Fibroblast of mammary gland (primary cell): ENCODE measurements at places on chromosomes 11 and 22.
A peak's percentile ranks its signal among the peaks of the same experiment; 100 is the strongest.

DNA sequence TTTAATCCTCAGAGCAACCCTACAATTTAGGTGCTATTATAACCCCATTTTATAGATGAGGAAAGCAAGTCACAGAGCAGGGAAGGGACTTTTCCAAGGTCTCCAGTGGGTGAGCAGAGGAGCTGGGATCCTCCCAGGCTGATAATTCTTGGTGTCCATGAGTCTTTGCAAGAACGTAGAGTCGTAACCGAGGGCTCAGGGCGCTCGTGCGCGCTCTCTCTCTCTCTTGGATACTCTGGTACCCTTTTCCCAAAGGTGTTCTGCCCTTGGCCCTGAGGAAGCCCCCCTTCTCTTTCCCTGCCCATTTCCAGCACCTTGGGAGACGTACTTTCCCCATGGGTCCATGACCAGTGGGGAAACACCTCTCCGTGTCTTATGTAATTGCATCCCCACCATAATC lies 5.2 kb upstream of the ZP1 start:
- DNase-seq: no peak

DNA sequence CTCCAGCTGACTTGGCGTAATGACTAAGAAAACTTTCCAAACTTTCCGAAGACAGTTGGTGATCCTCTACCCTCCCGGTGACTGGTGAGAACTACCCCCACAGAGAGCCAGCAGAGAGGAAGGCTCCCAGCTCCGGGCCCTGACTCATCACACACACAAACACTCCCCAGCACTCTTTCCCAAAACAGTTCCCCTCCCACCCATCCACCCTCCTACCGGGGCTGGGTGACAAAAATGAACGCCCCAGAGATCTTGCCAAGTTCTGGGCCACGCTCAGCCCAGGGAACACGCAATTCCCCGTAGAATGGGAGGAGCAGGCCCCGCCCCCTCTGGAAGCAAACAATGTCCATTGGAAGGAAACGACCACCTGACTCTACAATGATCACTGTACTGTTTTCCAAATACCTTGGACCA lies 21.3 kb upstream of the JAM3 start:
- DNase-seq: peak; percentile 93

DNA sequence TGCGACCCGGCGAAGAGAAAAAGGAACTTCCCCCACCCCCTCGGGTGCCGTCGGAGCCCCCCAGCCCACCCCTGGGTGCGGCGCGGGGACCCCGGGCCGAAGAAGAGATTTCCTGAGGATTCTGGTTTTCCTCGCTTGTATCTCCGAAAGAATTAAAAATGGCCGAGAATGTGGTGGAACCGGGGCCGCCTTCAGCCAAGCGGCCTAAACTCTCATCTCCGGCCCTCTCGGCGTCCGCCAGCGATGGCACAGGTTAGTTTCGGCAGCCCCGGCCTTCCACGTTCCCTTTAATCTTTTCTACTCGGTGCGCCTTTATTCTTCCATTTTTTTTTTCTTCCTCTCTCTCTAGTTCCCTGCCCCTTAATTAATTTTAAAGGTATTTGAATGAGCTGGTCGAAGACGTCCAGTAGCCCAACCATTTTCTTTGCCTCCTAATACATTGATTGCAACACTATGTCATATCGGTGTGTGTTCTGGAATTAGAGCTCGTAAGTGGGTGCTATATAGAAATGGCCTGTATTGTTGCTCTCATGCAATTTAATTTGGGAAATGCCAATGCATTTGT lies 537 bp downstream of the EP300 start:
- DNase-seq: peak; percentile 41

GRCh38 chr22:19630614-19631013 lies 83.7 kb upstream of the SEPTIN5 start:
- no peak for DNase-seq

DNA sequence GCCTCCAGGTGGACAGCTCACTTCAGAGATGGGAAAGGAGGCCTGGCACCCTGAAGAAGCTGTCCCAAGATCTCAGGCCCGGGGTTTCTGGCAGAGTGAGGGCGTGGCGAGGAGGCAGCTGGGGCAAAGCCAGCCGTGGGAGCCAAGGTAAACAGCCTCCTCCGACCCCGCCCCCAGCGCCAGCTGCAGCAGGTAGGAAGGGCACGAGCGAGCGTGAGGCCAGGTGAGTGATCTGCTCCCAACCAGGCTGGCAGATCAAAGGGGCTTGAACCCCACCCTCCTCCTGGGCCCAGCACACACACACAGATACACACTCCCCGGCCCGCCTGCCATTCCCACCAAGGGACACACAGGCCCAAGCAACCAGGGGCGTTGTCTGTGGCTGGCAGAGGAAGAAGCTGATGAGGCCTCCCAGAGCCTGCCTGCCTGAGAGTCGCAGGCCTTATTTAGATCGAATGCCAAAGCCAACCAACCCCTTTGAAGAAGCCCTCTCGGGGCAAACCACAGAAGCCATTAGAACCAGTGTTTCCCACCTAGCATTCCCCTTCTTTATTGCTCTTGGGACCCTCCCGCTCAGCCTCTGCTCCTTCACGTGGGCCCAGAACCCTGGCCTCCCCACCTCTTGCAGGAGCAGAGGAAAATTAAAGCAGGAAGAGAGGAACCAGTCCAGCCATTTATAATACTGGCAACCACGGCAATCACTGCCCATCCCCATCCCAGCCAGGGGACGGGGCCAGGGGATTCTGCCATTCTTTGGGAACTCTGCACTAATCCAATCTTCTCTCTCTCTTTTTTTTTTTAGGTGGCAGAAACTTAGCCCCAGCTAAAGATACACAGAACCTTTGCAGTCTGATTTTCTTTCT lies 5.0 kb downstream of the PDGFB start:
- DNase-seq: no peak

DNA sequence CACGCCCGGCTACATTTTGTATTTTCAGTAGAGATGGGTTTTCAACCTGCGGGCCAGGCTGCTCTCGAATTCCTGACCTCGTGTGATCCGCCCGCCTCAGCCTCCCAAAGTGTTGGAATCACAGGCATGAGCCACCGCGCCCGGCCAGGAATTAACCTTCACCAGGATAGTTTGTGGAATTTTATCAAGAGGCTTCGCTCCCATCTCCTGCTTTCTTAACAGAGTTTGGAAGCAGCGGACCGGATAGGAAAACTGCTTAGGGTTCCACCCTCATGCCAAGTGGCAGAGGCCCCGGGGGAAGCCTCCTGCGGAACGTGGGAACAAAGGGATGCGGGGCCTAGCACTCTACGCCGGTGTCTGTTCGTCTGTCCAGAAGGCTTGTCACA lies 229.9 kb downstream of the ST3GAL4 start:
- DNase-seq: no peak

DNA sequence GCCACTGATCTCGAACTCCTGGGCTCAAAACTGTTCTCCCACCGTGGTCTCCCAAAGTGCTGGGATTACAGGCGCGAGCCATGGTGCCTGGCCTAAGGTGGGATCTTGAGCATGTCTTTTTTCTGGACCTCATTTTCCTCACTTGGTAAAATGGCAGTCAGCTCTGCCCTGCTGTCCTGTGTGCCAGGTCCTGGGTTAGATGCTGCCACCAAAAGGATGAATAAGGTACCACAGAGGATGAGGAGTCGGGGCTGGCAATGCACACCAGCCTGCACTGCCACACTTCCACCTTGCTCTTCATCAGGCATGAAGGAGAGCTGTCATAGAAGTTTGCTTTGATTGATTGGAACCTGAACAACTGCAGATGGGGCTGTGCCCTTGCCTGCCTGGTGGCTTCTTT lies 32.3 kb downstream of the ACO2 start:
- DNase-seq: no peak

GRCh38 chr11:32382339-32383049 lies 52.8 kb downstream of the WT1 start:
- no peak for DNase-seq

GRCh38 chr11:43758927-43759326 lies 78.4 kb downstream of the HSD17B12 start:
- DNase-seq: no peak

DNA sequence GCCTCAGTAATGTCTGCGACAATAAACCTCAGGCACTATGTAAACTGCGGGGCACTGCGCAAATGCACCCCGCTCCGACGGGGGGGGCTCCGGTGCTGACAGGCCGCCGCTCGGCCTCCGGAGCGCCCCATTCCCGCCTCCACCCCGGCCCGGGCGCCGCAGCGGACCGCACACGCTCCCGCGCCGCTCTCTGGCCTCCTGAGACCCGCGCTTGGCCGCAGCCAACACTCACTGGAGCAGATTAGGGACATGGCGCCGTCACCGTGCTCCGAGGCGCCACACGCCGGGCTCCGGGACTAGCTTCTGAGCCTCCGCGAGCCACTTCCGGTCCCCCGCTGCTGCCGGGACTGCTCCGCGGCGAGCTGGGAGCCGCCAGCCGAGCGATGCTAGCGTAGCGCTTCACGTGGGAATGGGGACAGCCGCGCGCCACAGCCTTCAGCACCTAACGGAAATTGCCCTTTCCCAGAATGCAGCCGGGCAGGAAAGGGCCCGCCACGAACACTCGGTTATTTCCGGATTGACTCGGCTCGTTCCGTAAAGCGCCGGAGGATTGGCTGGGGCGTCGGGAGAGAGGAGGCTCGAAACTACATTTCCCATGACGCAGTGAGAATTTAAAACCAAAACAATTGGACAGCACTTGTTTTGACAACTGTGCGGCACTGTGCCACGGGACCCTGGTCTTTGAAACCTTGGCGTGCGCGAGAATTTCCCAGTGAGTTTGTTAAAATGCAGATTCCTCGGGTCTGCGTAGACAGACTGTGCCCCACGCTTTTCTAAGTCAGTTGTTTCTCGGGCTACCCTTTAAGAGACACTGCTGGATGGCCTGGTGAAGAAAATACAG lies at the start of gene PRPF19:
TSS of gene PRPF19 (minus strand) at position 454 of the 841 bp plus-strand sequence. CDS start at position 251, 203 bp downstream.
- peak; percentile 92 for DNase-seq

DNA sequence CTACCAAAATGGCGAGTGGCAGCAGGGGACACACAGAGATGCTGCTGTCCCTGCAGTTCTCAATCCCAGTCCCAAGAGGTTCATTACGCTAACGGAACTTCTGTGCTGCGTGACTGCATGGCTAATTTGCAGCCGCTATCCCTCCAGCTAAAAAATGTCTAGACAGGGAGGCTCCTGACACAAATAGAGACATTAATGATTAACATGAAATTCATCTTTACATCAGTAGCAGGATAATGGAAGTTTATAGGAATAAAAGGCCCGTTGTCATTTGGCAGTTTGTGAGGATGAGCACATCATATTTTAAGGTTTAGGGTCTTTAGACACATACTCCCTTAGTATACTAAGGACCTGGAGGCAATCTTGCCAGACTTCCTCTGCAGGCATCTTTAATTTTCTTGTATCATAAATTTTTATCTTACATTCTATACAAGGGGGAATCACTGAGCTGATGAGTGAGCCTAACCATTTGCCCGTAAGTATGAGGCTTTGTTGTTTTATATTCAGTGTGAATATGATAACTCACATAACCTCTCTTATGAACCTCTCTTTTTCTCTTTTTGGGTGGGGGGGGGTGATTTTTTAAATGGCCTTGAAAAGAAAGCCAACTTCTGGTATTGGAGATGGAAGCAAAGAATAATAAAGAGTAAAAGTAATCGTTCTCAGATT lies 99.8 kb upstream of the OR9G4 start:
- DNase-seq: no peak
